Common myeloid progenitor, CD34-positive (primary cell): ENCODE measurements at places on chromosomes 4 and X.

- no peak for DNase-seq
These were observed 39.9 kb upstream of the HMX1 start for GRCh38 chr4:8911316-8912088.

DNA sequence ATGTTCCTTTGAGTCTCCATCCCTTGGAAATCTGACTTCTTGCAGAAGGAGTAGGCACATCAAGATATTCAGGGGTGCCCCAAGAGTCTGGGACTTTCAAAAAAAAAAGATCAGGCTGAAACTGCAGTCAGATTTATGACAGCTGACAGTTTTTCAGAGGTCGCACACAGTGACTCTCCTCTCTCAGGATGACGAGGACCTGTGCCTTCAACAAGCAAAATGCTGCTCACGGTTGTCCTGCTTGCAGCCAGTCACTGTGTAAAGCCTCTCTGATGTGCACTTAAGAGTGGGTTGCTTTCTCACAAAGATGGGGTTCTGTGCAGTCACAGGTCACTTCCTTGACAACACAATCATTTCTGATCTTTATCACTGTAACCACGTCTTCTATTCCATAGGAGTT lies 178.2 kb downstream of the PTTG2 start:
- DNase-seq: no peak

DNA sequence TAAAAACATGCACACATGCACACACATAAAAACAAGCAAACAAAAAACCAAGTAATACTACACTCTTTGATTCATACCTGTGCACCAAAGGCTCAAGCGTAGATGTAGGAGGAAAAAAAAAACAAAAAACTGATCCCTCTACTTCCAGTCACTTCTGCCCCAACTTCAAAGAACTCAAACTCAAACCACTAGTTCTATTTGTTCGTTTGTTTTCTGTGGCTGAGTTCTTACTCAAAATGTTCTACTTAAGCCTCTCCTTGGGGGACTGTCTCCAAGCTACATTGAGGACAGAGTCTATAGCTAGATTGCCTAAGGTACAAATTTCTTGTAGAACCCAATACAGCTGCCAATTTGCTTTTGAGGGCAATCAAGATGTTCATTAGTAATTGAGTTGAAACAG lies 171.0 kb upstream of the ATOH1 start:
- DNase-seq: no peak

DNA sequence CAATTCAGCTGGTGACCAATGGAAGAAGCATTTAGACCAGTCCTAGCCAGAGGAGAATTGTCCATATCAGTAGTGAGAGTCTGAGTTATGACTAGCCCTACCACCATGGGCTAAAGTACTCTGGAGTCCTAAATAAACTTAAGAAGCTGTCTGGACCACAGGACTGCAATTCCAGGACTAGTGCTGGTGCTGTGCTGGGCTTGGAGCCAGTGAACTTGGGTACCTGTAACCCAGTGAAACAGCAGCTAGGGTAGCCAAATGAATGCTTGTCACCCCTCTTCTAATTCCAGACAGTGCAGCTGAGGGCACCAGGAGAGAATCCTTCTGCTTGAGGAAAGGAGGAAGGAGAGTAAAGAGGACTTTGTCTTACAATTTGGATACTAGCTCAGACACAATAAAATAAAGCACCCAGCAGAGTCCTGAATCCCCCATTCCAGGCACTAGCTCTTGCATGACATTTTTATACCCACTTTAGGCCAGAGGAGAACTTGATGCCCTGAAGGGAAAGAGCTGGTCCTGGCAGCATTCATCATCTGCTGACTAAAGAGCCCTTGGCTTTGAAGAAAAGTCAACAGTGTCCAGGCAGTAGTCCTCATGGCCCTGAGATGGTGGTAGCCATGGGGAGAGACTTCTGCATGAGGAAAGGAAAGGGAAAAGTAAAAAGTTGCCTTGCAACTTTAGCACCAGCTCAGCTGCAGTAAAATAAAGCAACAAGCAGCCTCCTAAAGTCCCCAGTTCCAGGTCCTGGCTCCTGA lies 2675.7 kb downstream of the PCDH7 start:
- no peak for DNase-seq
